ENCODE measurements at places on chromosomes 6 and 20.

- DNase-seq: no peak
Observed at GRCh38 chr6:80725156-80725930, 618.9 kb downstream of the BCKDHB start.

DNA sequence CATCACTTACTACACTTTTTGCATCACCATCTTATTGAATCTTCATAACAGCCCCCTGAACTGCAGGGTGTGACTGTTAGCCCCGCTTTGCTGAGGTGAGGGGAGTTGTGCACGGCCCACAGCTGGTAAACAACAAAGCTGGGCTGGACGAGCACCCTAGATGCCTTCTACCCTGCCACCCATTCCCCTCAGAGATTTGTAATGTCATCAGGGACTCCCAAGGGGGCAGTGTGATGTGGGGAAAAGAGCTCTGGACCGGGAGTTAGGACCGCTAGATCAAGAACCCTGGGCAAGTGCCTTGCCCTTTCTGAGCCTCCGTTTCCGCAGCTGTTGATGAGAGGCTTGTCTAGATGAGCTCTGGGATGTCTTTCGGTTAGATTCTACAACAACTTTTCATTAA, 20.9 kb downstream of the PKIG start:
- DNase-seq: no peak

- no peak for DNase-seq
Observed at GRCh38 chr20:48070991-48071652, 285.8 kb upstream of the SULF2 start.

GRCh38 chr6:156392648-156393047, 384.5 kb upstream of the ARID1B start:
- DNase-seq: no peak

DNA sequence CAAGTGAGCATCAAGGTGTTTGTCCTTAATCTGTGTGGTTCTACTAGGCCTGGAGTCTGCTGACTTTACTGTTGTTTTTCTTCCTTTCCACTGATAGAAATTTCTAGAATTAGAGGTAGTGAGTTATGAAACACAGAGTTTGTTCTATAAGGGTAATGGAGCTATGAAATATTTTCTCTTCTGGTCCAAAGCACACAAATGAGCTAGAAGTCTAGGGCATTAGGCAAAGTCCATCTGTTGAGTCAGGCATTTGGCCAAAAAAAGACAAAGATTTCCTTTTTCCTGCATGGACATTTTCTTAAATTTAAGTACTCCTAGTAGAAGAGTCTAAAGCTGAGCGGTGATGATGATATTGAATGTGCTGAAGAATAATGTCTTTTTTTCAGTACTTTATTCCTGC, 174.3 kb upstream of the STXBP5 start:
- no peak for DNase-seq

GRCh38 chr6:132648356-132648755, 10.6 kb downstream of the TAAR1 start:
- no peak for DNase-seq

- DNase-seq: no peak
Observed at GRCh38 chr6:41199552-41200246, 1.2 kb downstream of the TREML2 start.

- DNase-seq: no peak
Observed at GRCh38 chr6:136551103-136551502, 881 bp upstream of the MAP7 start.

GRCh38 chr6:328924-329323, 36.6 kb downstream of the DUSP22 start:
- DNase-seq: no peak

DNA sequence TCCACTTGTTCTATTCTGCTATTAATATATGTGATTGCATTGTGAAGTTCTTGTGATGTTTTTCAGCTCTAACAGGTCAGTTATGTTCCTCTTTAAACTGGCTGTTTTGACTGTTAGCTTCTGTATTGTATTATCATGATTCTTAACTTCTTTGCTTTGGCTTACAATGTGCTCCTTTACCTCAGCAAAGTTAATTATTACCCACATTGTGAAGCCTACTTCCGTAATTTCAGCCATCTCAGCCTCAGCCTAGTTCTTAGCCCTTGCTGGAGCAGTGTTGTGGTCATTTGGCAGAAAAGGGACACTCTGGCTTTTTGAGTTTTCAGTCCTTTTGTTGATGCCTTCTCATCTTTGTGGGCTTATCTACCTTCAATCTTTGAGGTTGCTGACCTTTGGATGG, 440.2 kb downstream of the TBC1D32 start:
- DNase-seq: no peak

GRCh38 chr6:45558858-45559257, 181.1 kb upstream of the SUPT3H start:
- DNase-seq: no peak

DNA sequence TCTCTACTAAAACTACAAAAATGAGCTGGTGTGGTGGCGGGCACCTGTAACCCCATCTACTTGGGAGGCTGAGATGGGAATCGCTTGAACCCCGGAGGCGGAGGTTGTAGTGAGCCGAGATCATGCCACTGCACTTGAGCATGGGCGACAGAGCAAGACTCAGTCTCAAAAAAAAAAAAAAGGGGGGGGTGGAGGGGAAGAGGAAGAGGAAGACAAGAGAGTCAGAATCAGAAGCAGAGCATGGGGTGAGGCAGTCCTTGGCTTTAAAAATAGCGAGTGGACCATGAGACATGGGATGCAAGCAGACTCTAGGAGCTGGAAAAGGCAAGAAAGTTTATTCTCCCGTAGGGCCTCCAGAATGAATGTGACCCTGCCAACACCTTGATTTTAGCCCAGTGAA, 3.9 kb upstream of the SLC9A8 start:
- DNase-seq: no peak

DNA sequence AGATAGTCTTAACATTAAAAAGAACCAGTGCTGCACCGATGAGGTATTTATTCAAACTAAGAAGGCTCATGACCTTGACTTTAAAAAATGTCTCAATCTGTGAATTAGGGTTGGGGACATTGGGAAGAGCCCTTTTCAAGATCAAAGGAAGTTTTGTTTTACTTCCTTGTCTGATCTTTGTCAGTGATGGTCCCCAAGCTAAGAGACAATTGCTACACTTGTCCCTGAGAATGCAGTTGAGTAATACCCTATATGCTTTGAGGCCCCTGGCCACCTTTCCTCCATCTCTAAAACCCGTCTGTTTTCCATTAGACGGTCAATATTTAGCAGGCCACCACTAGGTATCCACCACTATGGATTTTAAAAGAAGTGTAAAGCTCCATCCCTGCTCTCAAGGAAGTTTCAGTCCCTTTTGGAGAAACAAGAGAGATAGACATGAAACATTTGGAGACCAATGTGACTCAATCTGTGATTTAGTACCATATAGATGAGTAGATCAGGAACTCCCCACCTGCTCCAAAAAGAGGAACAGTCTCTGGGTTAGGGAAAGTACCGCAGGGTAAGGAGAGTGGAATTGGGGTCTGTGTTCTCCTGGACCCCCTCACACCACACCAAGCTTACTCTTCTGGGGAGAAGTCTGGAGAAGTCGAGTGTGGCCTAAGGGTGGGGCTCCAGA, 99.1 kb upstream of the ISM1 start:
- DNase-seq: no peak

DNA sequence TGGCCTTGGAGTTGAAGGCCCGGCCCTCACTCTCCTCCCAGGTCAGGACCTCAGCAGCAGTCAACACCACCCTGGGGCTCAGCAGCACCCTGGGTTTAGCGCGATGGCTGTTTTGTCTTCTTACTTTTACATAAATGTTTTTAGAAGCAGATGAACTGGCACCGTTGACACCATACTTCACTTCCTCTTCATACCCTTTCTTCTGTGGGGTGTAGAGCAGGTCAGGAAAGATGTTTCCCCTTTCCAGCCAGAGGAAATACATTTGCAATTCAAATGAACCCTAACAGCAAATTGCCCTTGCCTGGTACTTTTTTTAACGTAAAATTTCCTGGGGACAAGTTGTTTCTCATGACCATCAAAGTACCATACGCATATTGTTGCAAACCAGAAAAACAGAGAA, 54.7 kb upstream of the SNX9 start:
- DNase-seq: no peak

DNA sequence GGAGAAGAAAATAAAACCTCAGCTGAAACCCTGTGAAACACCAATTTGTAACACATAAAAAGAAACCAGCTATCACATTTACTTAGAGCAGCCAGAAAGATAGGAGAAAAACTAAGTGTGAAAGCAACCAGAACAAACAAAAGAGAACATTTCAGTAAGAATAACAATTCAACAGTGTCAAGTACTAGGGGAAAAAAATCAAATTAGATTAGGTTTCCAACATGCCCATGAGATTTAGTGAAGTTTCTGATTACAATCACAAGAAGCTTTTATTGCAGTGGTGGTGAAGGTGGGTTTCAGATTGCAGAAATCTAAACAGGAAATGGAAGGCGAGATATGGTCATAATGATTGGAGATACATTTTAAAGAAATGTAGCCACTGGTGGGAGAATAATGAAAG, 22.1 kb upstream of the TRDN start:
- DNase-seq: no peak

DNA sequence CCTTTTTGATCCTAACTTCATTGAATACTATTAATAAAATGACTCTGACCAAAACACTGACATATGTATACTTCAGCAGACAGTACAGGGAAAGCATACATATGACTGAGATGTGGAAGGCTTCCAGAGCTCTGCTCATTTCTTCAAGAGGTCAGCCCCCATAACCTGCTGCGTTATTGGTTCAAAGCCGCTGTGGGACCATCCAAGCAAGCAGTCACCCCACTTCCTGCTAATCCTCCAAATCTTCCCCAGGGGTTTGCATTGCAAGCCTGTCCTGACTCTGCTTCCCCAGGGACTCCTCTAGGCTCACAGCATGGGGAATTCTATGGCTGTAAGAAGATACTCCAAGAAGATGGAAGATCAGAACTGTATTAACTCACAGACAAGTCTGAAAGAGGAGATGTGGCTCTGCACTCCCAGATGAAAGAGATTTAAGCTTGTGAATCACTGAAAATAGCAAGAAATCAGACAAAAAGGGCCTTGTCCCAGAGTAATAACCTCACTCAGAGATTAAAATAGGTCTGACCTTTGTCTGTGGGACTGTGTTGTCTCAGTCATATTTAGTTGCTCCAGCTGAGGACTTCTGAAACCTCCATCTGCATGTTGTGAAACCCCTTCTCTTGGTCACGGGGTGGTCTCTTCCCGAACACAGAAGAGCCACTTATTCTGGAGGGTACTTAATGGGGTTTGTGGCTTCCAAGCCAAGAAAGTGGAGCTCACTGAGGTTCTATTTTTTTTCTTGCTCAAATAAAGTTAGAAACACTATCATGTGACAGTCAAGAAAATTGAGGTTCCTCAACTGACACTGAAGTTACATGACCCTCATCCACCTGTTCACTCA, 101.5 kb upstream of the MARCKS start:
- no peak for DNase-seq

DNA sequence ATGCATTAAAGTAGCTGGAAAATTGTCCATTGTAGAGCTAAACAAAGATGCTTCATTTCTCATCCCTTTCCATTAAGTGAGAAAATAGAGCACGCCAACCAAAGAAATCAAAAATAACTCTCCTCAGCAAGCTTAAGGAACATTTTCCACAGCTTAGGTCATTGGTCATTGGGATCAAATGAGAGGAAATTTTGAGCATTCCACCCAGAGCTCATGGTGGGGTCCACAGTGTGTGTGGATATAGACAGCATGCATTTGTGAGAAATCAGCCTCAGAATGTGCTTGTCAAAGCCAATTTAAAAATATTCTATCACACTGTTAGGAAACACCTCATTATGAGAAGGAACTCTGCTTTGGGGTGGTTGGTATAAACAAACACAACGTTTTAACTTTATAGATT, 97.2 kb downstream of the HDGFL1 start:
- no peak for DNase-seq

Data from caudate nucleus (tissue), 63 donors.